ENCODE measurements at places on chromosomes 5 and 9.
A peak's percentile ranks its signal among the peaks of the same experiment; 100 is the strongest.

DNA sequence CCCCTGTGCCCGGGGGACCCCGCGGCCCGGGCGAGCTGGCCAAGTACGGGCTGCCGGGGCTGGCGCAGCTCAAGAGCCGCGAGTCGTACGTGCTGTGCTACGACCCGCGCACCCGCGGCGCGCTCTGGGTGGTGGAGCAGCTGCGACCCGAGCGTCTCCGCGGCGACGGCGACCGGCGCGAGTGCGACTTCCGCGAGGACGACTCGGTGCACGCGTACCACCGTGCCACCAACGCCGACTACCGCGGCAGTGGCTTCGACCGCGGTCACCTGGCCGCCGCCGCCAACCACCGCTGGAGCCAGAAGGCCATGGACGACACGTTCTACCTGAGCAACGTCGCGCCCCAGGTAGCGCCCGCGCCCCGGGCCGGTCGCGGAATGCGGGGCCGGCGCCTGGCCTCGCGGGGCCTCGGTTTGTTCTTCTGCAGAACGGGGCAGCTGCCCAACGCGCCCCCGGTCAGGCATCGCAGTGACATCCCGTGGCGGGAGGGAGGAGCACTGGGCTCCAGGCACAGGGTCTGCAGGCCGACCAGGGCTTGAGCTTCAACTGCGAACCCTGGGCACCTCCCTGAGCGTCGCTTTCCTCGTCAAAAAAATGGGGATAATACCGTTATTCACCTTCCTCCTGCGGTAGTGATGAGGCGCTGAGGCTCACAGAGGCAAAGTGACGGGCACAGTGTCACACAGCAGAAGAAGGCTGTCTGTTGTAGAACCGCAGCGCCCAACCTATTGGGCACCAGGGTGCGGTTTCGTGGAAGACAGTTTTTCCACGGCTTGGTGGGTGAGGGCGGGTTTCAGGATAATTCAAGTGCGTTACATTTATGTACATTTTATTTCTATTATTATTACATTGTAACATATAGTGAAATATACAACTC is 777 bp downstream of the ENDOG start:
- peak; percentile 17 for DNase-seq

- DNase-seq: no peak
These were observed 129.9 kb downstream of the SGCD start for GRCh38 chr5:156456857-156457256.

- no peak for DNase-seq
These were observed 47.0 kb downstream of the CCDC125 start for GRCh38 chr5:69285448-69286116.

DNA sequence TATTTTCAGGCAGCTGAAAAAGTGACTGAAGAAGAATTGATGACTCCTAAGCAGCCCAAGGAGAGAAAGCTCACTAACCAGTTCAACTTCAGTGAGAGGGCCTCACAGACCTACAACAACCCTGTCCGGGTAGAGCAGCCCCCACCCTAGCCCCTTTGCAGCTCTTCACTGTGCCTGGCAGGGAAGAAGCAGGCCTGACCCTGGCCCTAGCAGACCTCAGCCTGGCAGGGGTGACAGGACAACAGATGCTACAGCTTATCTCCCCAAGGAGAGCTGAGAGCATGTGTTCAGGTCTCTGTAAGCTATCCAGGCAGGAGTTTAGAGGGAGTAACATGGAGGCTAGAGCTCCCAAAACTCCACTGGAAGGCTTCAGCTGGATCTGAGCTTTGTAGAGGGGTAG is 31.8 kb downstream of the DNAI1 start:
- no peak for DNase-seq

DNA sequence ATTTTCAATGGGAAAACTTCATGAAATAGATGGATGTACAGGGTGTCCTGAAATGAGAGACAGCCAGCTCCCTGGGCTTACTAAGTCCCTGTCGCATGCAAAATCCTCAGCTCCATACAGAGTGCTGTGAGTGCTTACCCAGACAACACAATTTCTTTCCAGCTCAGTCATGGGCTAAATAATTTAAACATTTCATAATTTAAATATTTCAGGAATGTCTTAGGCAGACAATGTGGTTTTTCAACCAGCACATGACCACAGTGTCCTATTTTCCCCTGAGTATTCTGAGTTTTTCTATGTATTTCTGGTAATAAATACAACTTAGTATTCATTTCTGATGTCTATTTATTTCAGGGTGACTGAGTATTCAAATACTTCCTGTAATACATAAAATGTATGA is 188.5 kb upstream of the SNX2 start:
- no peak for DNase-seq

- DNase-seq: no peak
These were observed 1930.5 kb downstream of the EFNA5 start for GRCh38 chr5:105740242-105740641.

DNA sequence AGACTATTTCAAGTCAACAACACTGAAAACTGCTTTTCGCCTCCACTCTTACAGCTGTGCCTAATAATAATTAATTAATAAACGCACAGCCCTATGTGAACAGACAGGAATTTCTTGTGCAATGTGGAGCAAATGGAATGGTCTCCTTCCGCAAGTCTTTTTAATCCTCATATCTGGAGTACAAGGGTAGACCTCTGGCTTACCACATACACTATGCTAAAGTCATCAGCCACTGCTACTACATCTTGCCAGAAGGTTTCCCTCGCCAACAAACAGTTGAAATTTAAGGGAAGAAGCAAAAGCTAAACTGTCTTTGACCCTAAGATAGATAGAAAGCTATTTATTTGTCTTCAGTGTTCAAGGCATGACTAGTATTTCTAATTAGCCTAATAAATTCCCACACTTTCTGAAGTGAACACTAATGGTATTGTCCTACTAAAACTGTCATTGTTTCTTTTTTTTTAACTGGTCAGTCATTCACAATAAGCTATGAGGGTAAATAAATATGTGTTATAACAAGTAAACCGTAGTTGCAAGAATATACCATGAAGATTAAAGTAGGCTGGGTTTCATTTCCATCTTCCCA is 63.9 kb downstream of the GOLPH3 start:
- no peak for DNase-seq

GRCh38 chr5:64680289-64680688 is 10.0 kb upstream of the SHISAL2B start:
- DNase-seq: no peak

DNA sequence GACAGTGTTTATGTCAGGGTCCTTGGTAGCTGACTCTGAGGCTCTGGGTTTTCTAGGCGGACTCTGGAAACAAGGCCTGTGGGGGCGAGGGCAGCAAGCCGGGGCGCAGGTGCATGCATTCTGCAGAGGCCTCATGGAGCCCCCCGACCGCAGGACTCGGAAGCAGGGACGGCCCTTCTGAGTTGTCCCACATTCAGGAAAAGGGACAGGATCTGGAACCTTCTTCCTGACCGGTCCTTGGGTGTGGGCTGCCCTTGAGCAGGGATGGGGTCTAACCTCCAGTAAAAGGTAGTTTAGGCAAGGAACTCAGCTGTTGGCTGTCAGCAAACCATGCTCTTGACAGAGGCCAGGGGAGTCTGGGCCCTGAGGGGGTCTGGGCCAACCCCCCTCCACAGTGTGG is 7.4 kb upstream of the COL5A1 start:
- DNase-seq: no peak

DNA sequence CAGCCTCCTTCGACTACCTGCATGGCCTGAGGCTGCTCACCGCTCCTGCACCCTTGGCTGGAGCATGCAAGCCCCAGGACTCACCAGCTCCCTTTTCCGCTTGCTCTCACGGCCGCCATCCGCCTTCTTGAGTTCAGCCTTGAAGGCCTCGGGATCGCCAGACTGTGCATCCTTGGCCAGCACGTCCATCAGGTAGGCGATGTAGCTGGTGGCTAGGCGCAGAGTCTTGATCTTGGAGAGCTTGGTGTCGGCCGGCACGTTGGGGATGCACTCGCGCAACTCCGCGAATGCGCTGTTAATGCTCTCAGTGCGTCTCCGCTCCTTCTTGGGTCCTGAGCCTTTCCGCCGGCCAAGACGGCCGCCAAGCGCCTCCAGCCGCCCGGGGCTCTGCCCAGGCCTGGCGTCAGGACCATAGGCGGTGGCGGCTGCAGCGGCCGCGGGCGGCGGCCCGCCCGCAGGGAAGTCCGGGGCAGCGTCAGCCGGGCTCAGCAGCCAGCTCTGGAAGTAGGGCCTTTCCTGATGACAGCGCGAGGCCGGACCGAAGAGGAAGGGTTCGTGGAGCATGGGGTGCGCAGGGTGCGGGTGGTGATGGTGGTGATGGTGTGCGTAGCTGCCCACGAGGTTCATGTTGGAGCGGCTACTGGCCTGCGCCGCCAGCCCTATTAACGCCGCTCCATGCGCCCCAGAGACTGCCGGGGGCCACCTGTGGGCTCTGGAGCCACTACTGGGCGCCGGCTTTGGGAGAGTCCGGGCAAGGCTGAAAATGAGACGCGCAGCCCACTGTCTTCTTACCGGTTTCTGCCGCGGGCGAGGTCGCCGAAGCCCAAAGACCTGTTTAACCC is 424 bp downstream of the HAND1 start:
- no peak for DNase-seq

DNA sequence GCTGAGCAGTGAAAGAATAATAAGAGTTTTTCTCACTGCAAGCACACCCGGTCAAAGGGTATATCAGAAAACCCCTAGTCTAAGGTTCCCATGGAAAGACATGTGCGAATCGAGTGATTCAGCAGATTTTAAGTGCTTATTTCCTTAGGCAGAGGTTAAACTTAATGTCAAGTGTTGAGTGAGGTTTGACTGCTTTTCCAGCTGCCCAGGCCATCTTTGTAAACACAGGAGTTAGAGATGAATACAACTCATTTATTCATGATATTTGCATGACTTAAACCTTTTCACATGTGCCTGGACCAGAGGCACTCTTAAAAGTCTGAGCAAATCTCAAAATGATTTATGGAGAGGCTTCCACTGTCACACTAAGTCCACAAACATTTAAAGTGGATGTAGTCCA is 137.8 kb upstream of the RGMB start:
- DNase-seq: no peak

DNA sequence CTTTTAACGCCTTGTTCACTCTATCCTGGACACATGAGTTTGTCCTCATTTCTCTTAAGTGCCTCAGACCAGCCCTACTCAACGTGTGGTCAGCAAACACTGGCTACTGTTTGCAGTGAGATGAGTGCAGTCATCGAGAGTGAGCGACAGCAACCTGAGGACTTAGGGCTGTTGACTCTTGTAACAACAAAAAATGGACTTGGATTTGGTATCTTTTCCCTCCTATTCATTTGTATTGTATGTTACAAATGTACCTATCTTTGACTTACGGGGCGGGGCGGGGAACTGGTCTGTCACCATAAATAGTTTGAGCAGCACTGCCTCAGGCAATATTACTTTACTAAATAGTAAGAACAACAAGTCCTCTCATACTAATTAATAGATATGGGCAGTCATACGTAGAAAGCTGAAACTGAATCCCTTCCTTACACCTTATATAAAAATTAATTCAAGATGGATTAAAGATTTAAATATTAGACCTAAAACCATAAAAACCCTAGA is 84.1 kb downstream of the TLE1 start:
- DNase-seq: no peak

- no peak for DNase-seq
These were observed 66.7 kb upstream of the HSPB3 start for GRCh38 chr5:54388811-54389210.

- DNase-seq: no peak
These were observed 1.3 kb downstream of the LVRN start for GRCh38 chr5:115963566-115963965.

DNA sequence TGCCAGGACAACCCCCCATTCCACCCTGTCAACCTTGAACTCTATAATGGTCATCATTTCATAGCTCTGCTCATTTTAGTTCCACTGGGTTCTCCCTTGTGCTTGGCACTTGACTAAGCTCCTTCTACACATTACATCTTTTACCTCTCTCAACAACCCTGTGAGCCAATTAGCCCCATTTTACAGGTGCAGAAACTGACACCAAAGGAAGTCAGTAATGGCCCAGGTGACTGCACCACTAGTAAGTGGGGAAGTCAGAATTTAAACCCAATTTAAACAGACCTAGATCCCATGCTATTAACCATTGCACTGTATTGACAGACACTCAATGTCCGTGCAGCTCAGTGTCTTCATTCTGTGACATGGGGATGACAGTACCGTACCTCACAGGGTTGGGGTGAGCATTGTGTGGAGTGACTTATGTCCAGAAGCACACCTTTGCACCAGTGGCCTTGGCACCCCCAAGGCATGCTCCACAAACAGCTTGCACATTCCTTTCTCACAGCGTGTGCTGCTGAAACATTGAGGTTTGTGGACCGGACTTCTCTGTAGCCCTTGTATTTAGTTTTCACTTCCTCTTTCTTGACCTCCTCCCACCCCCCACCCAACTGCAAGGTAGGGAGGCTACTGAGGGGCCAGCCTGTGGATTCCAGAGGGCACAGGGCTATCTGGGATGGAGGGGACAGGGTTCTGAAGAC is 23.1 kb downstream of the IRF1 start:
- DNase-seq: no peak

GRCh38 chr9:76866689-76867088 is 39.2 kb downstream of the PRUNE2 start:
- no peak for DNase-seq

DNA sequence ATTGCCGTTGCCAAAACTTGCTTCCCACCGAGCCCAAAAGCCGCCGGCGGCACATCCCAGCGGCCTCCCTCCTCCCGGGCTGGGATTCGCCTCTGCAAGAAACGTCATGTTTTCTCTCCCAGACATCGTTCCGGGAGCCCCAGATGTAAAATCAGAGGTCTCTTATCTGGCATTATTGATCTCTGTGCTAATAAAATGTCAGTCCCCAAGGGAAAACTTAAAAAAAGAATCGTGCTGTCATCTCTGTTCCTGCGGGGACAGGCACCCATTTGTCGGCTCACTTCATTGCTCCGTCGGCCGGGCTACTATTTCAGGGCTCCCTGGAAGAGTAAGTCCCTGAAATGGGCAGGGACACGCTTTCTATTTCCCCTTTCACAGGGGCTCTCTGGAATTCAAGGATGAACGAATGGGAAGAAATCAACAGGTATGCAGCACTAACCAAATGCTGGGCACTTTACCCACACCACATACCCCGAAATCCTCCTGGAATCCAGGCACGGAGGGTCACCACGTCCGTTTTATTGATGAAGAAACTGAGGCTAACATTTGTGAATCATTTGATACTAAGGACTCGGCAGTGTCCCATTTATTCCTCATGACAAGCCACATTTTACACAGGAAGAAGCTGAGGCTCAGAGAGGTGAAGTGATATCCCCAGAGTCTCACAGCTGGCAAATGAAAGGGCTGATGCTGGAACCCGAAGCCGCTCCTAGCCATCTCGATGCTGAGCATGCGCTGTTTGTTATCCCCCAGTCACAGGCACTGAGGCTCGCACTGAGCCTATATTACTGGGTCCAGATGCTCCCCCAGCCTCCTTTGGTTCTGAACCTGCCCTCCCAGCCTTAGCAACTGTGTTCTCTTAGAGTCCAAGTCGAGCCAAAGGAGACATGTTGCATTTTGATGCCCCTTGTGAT is 35.7 kb upstream of the MSX2 start:
- DNase-seq: no peak

DNA sequence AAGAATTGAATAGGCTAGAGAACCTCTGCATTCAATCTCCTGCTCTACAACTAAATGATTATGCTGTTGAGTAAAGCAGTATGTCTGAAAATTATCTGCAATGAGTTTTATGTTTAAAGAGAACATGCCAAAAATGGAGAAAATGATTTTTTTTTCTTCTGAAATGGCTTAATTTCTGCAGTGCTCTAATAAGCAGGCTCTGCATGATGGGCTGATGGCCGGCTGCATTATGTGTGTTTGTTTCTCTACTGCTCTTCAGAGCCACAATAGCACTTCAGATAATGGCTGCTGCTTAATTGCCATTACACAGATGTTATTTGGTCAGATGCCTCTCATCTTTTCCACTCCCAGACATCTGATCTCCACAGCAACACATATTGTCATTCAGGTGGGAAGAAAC is 286.4 kb upstream of the DMAC1 start:
- DNase-seq: no peak
